ENCODE measurements at places on chromosomes 5 and 9.

DNA sequence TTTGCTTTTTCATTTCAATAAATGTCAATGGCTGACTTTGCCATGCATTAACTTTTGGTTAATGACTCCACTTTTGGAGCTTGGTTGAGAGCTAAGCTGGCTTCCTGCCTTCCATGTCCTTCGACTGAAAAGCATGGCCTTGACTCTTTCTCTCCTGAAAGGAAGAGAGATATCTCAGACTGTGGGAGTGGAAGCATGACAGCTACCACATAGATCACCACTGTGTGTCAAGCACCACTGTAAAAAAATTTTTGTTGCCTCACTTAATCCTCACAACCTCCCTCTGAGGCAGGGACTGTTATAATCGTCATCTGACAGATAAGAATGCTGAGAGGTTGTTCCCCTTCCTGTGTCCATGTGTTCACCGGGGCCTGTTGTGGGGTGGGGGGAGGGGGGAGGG lies 184.8 kb downstream of the RORB start:
- no peak for DNase-seq

DNA sequence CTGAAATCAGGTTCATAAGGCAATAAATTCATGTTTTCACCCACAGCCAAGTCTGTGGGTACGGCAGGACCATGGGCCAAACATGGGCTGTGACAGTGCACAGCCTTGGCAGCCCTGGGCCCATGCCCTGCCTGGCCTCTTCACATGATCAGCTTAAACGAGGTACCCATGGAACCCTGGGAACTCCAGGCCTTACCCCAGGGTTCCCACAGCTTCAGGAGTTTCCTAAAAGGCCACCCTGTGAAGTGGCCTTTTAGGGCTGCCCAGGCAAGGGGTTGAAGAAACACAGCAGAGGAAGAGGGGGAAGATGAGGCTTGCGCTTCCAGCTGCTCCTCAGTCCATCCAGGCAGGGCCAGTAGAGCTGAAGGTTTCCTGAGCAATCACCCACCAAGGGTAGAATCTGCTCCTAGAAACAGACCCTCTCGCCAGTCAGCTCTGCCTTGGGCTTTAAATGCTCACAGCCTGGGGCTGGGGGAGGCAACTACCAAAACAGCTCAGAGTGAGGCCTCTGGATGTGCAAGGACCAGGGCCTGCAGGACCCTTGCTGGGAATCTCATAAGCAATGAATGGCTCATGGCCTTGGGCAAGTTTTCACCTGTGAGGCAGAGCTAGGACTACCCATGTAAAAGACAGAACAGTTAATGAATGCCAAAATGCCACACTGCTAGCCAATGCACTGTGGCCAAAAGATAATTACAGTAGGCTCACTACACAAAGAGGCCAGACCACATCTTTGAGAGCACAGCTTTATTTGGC lies 79.3 kb upstream of the LRRTM2 start:
- no peak for DNase-seq

- no peak for DNase-seq
Measured at GRCh38 chr9:126417043-126417442, 90.4 kb downstream of the MVB12B start.

- DNase-seq: no peak
Measured at GRCh38 chr5:51156838-51157237, 226.4 kb upstream of the ISL1 start.

DNA sequence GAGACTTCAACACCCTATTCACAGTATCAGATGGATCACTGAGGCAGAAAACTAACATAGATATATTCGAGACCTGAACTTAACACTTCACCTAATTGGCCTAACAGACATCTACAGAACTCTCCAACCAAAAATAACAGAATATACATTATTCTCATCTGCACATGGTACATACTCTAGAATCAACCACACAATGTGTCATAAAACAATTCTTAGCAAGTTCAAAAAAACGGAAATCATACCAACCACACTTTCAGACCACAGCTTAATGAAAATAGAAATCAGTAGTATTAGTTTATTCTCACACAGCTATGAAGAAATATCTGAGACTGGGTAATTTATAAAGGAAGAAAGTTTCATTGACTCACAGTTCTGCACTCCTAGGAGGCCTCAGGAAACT lies 387.9 kb downstream of the DEPDC1B start:
- DNase-seq: no peak

DNA sequence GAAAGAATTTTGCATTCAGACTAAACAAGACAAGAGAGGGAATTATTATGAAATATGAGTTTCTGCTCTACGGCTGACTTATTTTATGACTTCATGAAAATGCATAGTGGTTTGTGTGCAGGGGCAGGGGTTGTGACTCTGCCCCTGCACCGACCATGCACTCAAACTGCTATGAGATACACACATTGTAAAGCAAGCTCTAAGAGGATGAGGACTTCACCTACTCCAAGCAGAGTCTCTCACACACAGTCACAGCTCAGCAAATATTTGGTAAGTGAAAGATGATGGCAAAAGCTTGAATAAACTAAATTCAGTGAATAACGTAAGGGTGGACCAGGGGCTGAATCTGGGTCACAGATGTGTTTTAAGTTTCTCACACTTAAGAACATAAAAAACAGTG lies 542.9 kb downstream of the PRELID2 start:
- no peak for DNase-seq
